Skin of body (tissue), 3 donors: ENCODE measurements at places on chromosomes 12 and 14.
A peak's percentile ranks its signal among the peaks of the same experiment; 100 is the strongest.

- no peak for DNase-seq
These were observed 30.1 kb downstream of the CLEC1A start for GRCh38 chr12:10068644-10069043.

DNA sequence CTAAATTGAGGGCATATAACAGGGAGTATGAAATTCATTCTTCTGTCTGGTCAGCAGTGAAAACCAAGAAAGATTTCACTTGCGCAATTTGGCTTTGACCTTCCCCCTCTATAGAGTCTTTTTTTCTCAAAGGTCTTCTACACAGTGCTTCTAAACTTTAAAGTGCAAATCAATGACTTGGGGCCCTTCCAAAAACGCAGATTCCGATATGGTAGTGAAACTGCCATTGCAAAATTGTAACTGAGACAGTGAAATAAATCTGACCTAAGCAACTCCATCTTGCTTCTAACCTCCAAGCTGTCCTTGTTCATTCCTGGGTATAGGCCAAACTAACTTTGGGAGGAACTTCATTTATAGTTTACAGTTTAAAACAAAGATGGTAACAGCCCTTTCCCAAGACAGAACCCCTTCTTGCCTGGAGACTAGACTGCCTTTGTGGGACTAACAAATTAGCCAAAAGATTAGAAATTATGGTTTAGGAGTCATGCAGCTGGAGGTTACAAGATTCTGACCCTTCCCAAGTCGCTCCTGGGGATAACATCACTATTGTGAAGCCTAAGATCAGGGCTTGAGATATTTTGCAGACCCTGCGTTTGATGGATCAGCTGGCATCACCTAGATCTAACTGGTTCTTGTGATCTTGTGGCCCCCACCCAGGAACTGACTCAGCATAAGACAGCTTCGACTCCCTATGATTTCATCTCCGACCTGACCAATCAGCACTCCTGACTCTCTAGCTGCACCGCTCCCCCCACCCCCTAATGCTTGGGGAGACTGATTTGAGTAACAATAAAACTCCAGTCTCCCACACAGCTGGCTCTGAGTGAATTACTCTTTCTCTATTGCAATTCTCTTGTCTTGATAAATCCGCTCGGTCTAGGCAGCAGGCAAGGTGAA lies 5.0 kb downstream of the SLC25A21 start:
- DNase-seq = no peak

DNA sequence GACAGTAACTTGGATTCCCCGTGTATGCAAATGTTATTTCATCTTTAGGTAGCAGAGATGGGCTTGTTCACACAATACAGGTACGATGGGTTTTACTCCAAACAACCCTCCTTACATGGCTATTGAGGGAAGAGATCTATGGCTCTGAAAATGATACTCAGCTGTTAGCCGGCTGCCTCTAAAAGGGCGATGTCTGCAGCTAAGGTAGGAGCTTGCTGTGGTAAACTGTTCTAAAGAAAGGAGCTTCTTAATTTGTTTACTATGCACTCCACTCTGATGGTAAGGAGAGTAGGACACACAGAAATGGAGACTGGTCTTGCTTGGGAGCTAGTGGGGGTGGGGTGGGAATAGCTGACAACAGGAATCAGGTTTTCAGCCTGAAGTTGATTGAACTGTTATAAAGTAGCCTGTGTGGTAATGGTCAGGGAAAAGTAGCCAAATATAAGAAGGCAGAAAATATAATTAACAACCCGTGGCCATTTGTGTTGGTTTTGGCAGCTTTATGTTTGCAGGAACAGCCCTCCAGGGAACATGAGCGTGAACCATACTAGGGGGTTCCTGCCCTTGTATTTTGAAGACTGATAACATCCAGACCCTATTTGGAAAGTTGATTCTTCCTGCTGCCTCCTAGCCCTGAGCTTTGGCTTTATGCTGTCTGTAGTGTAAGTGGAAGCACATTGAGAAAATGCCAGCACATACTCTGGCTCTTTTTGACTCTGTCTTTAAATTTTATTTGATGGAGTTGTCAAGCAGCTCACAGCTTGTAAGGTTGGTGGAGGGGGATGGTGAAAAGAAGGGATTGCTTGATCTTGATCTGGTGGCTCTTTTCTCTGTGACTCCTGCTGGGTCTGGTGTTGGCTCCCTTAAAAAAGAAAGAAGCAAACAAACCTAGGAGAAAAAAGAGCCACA lies 929.8 kb downstream of the DIO2 start:
- no peak for DNase-seq

DNA sequence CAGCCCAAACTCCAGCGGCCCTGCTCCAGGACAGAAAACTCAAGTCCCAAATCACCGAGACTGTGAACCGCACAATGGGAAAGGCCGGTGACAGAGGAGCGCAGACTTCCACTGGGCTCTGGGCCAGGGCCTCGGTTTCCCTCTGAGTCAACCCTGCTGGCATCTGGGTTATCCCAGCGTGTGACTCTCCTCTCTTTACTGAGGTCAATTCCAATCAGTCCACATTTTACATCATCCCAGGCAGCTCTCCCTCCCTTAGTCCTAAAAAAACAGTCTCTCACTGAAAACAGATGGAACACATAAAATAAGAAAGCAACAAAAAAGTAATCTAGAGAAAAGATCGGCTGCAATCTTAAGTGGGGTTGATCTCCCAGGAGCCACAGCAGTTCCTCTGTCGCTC lies 36.9 kb downstream of the ITPK1 start:
- no peak for DNase-seq

DNA sequence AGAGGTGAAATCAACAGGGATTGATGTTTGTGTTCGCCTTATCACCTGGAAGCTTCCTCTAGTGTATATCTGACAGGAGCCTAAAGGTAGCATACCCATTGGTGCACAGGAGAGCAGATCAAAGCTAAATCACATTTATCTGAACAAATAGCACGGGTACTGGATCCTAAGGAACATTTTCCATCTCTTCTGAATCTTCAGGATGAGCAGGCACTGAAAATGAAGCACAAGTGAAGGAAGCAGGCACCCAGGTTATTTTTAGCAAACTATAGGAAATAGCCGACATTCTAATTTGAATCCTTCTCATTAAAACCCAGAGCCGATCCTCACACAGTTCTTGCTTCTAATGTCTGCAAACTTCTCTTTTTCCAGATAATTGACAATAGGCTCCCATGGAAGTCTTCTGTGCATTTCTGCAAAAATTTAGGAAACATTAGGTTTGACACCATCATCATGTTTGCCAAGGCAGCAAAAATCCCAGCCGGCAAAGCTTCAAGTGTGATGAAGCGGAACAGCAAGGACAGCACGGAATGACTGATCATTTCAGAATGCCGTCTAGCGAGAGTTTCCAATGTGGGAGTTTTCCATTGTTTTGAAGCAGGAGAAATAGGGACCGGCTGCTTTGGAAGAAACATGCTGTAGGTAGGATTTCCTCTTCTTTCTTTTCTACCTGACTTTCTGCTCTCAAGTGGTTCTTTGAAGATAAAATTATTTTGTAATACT lies 24.3 kb upstream of the RGS6 start:
- DNase-seq = no peak

DNA sequence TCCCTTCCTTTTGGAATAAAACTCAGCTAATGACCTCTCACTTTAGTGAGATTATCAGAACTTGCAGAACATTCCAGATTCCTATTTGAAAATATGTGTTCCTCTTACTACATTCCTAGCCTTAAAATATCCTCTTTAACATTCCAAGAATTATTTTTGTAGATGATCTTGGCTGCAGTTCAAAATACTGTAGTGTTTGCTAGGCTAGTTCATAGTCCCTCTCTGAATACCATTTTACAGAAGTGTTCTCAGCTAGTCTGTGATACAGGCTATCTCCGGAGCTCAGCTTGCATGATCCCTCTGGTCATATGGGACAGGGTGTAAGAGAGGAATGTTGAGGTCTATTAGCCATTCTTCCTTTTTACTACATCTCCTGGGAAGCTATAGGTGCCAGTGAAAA lies 17.6 kb upstream of the GPR33 start:
- no peak for DNase-seq

- DNase-seq = no peak
These were observed 23.7 kb downstream of the KCNA1 start for GRCh38 chr12:4933411-4933810.

- DNase-seq = no peak
These were observed 84.1 kb downstream of the IFNG start for GRCh38 chr12:68075416-68075815.

- no peak for DNase-seq
These were observed 7.1 kb upstream of the NT5DC3 start for GRCh38 chr12:103848143-103848542.

- DNase-seq = no peak
These were observed 122.9 kb downstream of the PRKCH start for GRCh38 chr14:61444215-61444768.

DNA sequence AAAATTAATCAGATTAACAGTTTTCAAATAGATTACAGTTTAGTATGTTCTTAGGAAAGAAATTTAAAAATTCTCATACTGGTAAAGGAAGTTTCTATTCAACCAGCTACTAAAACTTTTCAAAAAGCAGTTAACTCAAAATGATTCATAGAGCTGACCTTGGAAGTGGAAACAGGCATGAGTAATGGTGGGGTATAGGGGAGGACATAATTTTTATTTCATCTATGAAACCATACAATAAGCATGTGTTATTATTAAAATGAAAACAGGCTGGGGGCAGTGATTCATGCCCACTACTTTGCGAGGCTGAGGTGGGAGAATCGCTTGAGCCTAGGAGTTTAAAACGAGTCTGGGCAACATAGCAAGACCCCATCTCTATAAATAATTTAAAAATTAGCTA lies 73.0 kb downstream of the DNAI7 start:
- DNase-seq = no peak

GRCh38 chr12:89350630-89351488 lies 1.4 kb downstream of the DUSP6 start:
- no peak for DNase-seq

DNA sequence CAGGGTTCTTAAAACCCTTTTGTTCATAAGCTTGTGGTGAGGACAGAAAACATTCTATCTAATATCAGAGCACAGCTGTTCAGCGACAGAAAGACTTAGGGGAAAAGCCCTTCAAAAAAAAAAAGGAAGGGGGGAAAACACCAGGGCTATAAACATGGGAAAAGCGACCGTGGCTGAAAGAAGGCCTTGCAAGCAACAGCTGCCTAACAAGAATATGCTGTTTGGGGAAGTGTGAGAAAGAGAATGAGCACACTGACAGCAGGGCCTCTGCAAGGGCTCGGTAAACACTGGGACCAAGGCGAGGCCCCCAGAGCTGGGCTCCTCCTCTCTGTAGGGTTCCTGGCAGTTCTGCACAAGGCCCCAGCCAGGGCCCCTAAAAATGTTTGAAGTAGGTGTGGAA lies 27.4 kb upstream of the CCND2 start:
- DNase-seq = peak; percentile 10

GRCh38 chr14:105022276-105022670 lies 1.4 kb upstream of the CDCA4 start:
- DNase-seq = no peak

DNA sequence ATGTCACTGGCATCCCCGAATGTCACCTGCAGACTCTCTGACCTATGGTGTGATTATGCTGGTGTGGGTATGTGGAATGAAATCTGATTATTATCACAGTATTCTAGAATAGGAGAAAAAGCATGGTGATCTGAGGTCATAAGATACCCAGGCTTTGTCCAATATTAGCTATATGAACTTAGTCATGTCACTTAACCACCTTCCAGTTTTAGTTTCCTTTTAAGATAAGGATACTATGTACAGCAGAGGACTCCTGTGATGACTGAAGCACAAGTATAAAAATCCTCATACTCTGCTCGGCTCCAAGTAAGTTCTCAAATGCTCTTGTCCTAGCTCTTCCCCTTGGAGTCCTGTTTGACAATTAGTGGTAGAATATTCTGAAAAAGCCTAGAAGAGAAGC lies 2.8 kb downstream of the GNS start:
- DNase-seq = no peak

DNA sequence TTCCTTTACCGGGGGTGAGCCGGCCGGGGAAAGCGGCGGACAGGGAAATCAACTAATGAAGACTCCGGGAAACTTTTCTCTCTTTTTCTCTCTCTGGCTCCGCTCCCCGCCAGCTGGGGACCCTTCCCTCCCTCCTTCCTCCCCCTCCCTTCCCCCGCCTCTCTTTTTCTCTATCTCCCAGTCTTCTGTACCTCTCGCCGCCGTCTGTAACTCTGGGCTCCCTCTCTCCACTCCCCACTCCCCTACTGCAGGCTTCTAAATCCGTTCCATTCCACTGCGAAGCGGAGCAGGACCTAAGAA lies 6.9 kb upstream of the HOXC11 start:
- DNase-seq = no peak

- no peak for DNase-seq
These were observed 9.9 kb downstream of the SLC15A4 start for GRCh38 chr12:128813883-128814282.

- DNase-seq = peak; percentile 45
These were observed 43.5 kb downstream of the DNAI7 start for GRCh38 chr12:25151476-25151875.

DNA sequence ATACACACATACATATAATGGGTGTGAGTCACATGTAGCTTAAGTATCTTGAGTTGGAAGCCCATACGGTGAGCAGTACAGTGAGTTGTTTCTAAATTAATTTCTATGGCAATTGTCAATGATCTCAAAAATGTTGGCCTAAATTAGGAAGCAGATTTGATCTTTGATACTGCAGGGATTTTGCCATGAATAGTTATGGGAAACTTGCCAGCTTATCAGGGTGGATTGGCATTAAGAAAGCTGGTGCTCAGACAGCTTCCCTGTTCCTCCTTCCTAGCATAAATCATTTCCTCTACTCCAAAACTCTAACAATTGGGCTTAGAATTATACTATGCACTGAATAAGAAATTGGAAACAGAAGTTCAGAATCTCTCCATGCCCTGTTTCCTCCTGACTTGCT lies 150.9 kb upstream of the FRMD6 start:
- no peak for DNase-seq

GRCh38 chr12:6536894-6537579 lies 2.7 kb downstream of the GAPDH start:
- no peak for DNase-seq

DNA sequence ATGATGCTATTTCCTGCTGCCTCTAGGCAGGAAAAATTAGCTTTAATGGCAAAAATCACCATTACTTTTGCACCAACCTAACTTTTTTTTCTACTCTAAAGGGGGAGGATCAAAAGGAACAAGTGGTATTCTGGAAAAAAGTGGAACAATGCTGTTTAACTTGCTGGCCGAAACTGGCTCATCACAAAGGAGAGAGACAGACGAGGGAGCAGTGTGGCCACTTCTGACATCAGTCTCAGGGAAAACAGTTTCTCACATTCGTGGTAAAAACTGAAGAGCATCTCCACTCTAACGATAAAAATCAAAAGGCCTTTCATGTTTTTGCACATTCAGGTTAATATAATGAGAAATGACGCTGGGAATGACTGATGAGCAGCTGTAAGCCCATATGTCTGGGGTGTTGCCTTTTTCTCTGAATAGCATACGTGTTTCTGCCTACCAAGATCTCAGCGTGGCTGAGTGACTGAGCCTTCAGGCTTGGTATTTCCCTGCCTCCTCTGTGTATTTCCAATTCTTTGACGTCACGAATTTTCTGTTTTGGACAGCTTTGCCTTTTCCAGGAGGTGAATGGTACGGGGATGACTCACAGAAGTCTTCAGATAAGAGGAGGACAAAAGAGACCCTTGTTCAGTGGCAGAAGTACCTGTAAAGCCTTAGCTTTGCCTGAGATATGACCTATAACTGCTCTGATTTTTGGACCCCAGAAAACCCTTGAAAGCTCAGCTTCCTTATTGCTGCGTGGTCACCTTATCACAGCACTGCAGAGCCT lies 358.8 kb downstream of the GLT1D1 start:
- no peak for DNase-seq

- DNase-seq = no peak
These were observed 44.7 kb downstream of the RIN3 start for GRCh38 chr14:92558319-92558718.
